ENCODE measurements at places on chromosomes 16 and 17.

DNA sequence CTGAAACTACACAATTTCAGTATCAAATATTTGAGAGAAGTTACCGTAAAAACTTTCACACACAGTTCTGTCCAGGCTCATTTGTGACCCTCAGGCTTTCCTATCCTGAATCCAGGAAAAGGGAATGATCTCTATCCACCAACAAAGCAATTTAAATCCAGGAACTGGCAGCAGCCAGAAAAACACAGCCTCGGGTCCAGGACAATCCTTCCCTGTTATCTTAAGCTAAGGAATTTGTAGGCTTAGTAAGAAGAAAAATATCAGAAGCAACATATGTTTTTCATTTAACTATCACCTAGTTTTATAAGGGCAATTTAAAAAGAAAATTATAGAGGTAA is 47.1 kb downstream of the TEX2 start:
- no peak for DNase-seq

DNA sequence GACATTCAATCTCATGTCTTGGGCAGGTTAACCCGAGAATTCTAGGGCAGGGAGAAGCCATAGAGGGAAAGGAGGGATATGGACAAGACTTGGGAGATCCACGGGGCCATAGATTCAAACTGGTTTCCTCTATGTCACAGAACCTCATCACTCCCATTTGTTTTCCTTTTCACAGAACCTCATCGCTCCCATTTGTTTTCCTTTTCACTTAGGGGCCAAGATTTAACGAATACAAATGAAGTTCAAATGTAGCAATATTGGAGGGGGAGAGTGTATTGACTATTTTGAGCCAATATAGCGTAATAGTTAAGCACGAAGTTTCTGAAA is 39.3 kb upstream of the LONP2 start:
- no peak for DNase-seq

- DNase-seq: no peak
These were observed 39.6 kb upstream of the NAT9 start for GRCh38 chr17:74815550-74816370.

DNA sequence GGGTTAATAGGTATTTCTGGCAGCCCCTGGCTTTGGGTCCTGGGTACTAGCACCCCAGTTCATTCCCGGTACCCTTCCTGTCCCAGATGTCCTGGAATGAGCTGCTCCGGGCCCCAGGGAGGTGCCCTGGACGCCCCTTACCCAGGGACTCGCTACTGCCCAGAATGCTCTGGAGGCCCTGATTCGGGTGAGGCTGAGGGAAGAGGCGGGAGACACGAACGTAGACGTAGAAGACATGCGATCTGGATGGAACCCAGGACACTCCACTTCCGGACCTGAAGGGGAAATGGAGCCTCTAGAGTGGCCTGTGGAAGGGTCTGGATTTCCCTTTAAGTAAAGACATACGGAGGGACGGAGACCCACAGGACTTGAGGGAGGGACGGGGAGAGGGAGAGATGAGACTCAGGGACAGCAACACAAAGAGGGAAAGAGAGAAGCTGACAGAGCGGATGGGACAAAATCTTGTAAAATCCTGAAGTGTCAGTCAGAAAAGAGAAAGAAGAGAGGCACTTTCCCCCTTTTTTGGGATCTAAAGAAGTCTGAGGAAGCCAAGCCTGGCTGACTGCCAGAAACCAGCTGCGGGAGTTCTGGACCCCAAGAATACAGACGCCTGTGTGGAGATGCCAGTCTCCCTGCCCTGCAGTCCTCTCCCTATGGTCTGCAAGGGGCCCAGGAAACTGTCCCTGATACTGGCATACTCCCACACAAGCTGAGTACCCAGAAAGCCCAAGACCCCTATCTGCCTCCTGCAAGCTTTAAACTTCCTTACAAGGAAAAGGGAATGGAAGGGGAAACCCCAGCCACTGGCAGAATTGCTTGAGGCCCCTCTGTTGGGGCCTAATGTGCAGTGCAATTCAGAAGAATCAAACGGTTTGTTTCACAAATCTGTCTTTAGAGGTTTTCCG is 1.0 kb upstream of the HOXB13 start:
- DNase-seq: no peak

- DNase-seq: peak; percentile 67
These were observed 76.3 kb upstream of the HNF1B start for GRCh38 chr17:37820995-37821713.

- no peak for DNase-seq
These were observed 8.8 kb downstream of the C17orf113 start for GRCh38 chr17:42041619-42042018.

- no peak for DNase-seq
These were observed 119.4 kb downstream of the RBFOX1 start for GRCh38 chr16:7452090-7452489.

DNA sequence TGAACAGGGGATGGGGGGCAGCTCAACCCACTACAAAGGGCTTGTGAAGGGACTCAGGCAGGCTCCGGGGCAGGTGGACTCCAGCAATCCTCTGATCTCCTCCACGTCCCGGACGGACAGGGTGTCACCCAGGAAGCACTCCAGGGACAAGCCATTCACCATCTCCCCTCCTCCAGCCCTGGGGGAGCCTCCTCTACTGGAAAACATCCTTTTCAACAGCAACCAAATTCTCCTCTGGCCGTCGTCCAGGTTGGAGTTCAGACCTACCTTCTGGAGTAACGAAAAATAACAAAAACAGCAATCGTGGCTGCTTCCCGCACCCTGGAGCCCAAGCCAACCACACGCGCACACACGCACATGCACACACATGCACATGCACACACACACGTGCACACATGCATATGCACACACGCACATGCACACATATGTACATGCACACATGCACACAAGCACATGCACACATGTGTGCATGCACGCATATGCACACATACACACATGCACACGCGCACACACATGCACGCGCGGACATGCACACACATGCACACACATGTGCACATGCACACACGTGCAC is 8.9 kb upstream of the RBFOX3 start:
- no peak for DNase-seq

DNA sequence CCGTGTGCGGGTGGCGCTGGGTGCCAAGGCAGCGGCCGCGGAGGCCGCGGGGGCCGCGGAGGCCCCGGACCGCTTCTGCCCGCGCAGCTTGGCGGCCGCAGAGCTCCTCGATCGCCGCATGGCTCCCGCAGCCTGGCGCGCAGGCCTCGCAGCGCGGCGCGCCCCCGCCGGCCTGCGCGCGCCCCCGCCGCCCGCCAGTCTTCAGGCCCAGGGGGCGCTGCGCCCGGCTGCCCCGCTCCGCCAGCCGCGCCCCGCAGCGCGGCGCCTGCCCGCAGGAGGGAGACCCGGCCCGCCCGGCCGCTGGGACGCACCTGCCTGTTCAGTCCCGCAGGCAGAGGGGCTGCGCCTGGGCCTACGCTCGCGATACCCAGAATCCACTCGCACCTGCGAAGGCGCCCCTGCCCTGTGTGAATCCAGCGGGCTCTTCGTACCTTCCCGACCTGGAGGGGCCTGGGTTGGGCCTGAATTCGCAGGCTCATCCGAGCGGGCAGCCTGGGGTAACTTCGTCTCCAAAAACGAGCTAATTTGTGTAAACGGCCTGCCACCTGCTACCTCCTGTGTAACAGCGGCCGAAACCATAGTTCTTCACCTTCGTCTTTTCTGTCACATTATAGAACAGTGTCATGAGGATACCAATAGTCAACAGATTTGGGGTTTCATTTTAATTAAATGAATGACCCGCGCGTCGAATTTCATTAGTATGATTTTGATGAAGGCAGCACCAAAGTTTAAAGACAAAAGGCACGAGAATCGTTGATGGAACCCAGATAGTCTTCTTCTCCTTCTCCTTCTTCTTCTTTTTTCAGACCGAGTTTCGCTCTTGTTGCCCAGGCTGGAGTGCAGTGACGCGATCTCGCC is at the start of gene CENPV:
Gene CENPV (minus strand): TSS at position 153 of the 858 bp plus-strand sequence. CDS start 33 bp downstream, at position 120.
- peak; percentile 20 for DNase-seq

DNA sequence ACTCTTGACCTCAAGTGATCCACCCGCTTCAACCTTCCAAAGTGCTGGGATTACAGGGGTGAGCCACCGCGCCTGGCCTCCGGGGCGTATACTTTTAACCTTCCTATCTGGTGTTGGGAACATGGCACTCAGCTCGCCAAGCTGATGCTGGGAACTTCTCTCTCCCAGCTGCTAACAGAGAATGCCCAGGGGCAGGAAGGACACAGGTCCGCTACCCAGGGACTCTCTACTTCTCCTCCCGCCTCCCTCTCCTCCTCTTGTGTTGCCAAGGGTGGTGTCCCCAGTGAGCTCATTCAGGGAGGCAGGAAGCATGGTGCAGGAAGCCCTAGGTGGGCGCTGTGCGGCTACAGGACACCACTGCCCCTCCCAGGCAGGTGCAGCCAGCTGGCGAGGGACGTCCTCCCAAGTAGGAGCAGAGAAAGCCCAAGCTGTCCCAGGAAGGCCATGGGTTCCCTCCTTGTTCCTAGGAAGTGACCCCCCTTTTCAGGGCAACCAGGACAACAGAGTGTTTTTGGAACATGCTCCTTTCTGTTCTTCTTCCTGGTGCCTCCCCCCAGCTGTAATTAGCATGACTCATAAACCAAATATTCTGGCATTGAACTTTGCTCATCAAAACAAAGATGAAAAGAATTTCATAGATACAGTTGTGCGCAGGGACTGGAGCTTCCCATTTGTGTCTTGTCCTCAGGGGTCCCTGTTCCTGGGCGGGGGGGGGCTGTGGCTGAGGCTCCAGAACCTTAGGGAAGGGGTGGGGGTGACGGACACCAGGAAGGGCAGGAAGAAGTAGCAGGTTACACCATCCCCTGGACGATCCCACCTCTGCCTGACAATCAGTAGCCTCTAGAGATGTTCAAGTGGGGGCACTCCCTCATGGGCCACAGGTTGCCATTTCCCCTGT is 2.7 kb downstream of the C1QTNF1 start:
- no peak for DNase-seq

DNA sequence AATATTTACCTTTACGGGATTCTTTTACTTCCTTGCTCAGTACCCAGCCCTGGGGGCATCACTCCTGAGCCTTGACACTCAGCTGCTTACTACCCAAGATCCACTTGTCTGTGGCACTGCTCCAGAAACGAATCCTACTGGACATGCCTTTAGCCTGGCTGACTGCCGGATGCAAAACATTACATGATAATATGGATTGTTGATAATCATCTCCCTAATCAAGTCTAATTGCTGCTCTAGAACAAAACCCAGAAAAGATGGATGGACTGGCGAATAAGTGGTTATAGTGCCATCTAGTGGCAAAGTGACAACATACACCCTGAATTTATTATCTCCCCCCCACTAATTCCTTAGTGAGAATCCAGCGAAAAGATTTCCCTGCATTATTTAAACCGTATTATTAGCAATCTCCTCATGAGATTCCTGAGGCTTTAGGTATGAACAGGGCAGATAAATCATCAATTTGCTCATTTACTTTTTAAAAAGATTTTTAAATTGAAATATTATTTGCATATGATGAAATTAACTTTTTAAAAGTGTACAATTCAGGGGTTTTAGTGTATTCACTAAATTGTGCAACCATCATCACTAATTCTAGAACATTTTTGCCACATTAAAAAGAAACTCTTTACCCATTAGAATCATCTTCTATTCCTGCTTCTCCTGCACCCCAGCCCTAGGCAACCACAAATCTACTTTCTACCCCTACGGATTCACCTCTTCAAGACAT is 61.6 kb downstream of the RGS9 start:
- DNase-seq: peak; percentile 81

DNA sequence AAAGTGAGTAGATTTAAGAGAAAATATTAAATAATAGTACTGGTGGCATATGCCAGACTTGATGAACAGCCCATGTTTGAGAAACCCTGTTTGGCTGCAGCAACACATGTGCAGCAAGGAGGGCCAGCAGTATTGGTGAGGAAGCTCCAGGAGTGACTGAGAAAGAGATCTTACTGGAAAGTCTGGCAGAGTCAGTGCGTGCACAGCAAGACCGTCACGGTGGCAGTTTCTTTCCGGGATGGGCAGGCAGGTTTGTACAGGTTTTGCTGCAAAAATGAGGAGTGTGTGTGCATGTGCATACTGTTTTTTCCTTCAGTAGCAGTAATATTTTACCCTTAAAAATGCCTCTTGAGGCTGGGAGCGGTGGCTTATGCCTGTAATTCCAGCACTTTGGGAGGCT is 41.4 kb downstream of the KSR1 start:
- DNase-seq: no peak

DNA sequence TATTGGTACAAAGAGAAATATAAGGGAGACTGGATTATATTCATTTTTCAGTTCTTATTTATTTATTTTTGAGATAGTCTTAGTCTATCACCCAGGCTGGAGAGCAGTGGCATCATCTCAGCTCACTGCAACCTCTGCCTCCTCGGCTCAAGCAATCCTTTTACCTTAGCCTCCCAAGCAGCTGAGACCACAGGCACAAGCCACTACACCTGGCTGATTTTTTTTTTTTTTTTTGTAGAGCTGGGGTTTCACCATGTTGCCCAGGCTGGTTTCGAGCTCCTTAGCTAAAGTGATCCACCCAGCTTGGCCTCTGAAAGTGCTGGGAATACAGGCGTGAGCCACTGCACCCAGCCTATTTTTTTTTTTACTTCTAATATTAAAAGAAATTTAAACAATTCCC is 40.1 kb upstream of the USP7 start:
- DNase-seq: no peak

DNA sequence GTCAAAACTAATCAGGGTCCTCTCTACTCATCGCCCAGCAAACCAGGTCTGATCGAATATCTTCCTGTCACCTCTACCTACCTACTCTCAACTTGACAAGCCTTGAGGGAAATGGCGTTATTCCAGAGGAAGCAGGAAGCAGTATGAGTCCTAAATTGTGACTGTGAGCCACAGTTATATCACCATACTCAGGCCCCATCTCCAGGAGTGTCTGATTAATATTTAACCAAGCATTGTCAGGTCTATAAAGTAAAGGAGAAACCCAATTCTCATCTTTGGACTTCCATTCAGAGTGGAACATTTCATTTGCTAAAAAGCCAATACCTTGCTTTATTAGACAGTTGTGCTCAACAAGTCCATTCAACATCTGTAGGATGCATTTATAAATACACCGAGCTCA is 17.8 kb upstream of the CLEC3A start:
- DNase-seq: no peak

Measured in inflammatory macrophage treated with lipopolysaccharide for 1 hour (primary cell).